Cardiac muscle cell (in vitro differentiated cells and primary cell): ENCODE measurements at places on chromosomes 13 and 19. TPM values are rescaled to one million over a fixed set of nuclear protein-coding genes. Genes with fewer than 3 reads are reported as not detected.

GRCh38 chr13:26896986-26897668, 136.5 kb upstream of the GPR12 start:
- H3K4me3 ChIP-seq = no peak overlapping the region
- peak; percentile 46 for DNase-seq
- H3K27ac ChIP-seq = peak overlapping the region; percentile 30
- no peaks in the 10 kb centered on the region for H3K27me3 ChIP-seq
- H3K4me1 ChIP-seq = peaks cover 4% of the 10 kb centered on the region

GRCh38 chr13:80000684-80001509, 340.0 kb downstream of the SPRY2 start:
- no peaks in the 10 kb centered on the region for H3K27me3 ChIP-seq
- DNase-seq = no peak
- no peaks in the 10 kb centered on the region for H3K36me3 ChIP-seq
- no peak overlapping the region for H3K4me3 ChIP-seq

DNA sequence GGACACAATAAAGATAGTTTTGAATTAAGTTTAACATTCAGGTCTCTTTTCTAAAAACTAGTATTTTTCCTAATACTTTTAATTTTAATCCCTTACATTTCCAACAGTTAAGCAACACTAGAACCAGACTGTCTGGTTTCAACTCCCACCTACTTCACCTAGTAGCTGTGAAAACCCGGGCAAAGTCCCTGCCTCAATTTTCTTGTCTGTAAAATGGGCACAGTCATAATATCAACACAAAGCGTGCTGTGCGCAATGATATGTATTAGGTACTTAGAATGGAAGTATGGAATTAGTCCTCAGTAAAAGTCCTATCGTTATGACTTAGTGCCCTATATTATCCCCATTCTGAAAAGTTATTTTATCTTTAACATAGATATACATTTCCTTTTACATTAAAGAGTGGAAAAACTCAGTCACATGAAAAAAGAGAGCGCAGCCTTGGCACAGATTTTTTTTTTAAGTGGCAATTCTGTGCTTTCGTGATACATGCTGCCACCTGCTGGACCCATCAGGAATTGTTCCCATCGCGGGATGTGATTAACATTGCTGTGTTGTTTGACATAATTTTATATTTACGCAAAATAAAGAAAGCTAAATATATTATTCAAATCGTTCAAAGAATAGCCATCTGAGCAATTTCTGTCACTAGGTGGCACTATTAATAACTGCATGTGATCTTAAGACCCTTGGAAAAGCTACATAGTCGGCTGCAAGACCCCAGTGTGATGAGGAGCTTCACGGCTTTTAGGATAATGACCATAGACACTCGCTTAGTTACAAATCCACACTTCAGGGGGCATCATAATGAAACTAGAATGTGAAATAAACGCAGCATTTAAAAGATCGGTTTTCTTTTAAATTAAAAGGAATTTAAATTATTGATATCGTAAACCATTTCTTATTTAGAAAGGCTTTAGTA, 59.9 kb downstream of the LIG4 start:
- peaks cover 12% of the 10 kb centered on the region for H3K4me1 ChIP-seq
- H3K27me3 ChIP-seq = no peaks in the 10 kb centered on the region
- H3K27ac ChIP-seq = no peak overlapping the region
- H3K4me3 ChIP-seq = no peak overlapping the region

DNA sequence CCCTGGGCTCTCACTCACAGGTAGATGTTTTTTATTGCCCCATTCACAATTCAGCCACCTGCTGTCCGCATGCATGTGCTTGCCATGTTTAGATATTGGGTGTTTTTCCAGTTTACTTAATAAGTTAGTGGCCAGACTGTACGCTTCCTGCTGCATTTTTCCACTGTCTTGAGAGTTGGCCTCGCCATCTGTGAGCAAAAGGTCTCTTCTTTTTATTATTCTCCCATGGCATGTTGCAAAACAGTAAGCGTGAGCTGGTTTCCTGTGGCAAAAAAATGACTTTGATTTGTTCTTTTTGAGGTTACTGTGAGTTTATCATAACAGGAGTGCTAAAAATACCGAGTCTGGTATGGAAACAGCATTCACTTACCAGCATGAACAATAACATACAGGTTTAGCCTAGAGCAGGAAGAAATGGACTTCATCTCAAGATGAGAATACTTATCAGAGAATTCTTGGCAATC, 46.0 kb downstream of the SAE1 start:
- H3K27me3 ChIP-seq = no peaks in the 10 kb centered on the region
- H3K4me1 ChIP-seq = peaks cover 8% of the 10 kb centered on the region
- H3K36me3 ChIP-seq = peaks cover 12% of the 10 kb centered on the region

- H3K4me3 ChIP-seq = no peak overlapping the region
- H3K27me3 ChIP-seq = peaks cover 17% of the 10 kb centered on the region
- H3K36me3 ChIP-seq = no peaks in the 10 kb centered on the region
- no peak for DNase-seq
These were observed 39.6 kb downstream of the ZNRF4 start for GRCh38 chr19:5494773-5495172.

DNA sequence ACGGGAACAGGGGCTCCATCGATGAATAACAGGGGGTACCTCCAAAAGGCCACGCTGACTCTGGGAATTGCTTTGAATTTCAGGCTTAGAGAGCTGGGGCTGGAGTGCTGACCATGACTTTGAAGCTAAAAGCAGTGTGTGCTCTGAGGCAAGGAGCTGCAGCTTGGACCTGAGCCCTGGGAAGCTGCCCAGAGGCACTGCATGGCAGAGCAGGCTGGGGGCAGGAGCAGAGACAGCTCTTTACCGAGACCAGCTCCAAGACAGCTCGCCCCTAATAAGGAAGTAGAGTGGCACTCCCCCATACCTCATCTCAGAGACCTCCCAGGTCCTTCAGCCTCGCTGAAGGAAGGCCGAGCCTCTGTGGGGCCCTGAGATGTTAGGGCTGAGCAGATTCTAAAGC, 200.2 kb downstream of the COL4A1 start:
- H3K27me3 ChIP-seq = no peaks in the 10 kb centered on the region
- H3K4me3 ChIP-seq = no peak overlapping the region
- DNase-seq = peak; percentile 69

GRCh38 chr13:26878438-26878837, 117.9 kb upstream of the GPR12 start:
- no peak for DNase-seq
- H3K27me3 ChIP-seq = no peaks in the 10 kb centered on the region

DNA sequence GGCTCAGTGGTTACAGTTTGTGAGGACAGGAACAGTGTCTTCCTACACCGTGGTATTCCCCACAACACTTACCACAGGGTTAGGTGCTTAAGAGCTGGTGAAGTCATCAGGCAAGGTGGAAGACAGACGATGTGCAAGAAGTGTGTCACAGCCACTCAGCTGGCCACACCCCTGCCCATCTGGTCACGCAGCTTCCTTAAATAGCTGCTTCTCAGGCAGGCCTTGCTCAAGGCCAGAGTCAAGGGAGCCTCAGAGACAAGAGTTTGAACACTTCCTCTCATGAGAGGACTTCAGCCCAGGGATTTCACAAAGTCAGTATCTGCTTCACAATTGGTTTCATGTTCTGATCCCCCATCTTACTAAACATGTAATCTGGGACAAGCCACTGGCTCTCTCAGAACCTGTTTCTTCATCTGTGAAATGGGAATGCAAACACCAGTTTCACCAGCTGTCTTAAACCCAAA, 80.3 kb upstream of the FRY start:
- peaks cover 15% of the 10 kb centered on the region for H3K4me1 ChIP-seq
- no peaks in the 10 kb centered on the region for H3K36me3 ChIP-seq
- no peak for DNase-seq

DNA sequence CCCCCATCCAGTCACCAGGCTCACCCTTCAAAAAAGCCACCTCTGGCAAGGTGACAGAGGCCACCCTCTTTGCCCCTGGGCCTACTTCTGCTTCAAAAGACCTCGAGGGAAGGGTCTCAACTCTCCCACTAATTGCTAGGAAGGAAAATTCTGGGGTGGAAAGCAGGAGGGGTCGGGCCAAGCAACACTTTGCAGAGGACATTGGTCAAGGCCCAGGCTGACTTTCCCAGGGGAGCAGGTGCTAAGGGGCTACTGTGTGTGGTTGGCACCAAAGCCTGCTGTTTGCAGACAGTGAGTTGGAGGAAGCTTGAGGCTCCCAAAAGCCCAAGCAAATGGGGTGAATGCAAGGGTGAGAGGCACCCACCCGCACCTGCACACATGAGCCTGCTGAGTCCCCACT, 28.6 kb upstream of the VSTM2B start:
- H3K4me1 ChIP-seq = no peaks in the 10 kb centered on the region
- H3K36me3 ChIP-seq = no peaks in the 10 kb centered on the region
- no peak overlapping the region for H3K27ac ChIP-seq
- H3K4me3 ChIP-seq = no peak overlapping the region
- H3K27me3 ChIP-seq = peaks cover 3% of the 10 kb centered on the region

Gene SBNO2
- total RNA-seq = 23.0 and 28.5 TPM in 2 replicates

Gene KCNJ14
- 0.56 and 1.7 TPM in 2 replicates for total RNA-seq
